Activated T-helper 1 cell treated with Interleukin-2 at 50 U/mL for 16 hours (primary cell): ENCODE measurements at places on chromosomes 1 and 21.

GRCh38 chr1:207459008-207459407 is 4.9 kb downstream of the CR2 start:
- no peak for DNase-seq

GRCh38 chr1:198143797-198144196 is 13.0 kb upstream of the NEK7 start:
- DNase-seq = no peak

DNA sequence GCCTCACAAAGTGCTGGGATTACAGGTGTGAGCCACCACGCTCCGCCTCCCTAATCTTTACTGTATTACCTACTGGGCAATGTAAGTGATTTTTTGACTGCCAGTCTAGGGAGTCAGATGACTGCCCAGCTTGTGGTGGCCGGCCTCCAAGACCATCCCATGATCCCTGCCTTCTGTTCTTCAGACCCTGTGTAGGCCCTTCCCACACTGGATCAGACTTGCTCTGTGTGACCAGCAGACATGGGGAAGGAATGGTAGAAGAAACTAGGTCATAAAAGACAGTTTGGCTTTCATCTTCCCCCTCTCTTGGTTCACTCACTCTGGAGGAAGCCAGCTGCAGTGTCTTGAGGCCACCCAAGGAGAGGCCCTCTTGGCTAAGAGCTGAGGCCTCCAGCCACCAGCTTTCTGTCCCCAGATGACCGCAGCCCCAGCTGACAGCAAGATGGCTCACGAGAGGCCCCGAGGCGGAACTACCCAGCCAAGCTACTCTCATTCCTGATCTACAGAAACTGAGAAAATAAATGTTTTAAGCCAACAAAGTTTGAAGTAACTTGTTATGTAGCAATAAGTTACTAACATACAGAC is 14.5 kb upstream of the CBR3 start:
- no peak for DNase-seq

- DNase-seq = no peak
Observed at GRCh38 chr21:26119906-26120305, 50.7 kb downstream of the APP start.

- no peak for DNase-seq
Observed at GRCh38 chr1:223878598-223879325, 33.0 kb upstream of the TP53BP2 start.
